ENCODE measurements at places on chromosomes 7 and 10.
A peak's percentile ranks its signal among the peaks of the same experiment; 100 is the strongest.

DNA sequence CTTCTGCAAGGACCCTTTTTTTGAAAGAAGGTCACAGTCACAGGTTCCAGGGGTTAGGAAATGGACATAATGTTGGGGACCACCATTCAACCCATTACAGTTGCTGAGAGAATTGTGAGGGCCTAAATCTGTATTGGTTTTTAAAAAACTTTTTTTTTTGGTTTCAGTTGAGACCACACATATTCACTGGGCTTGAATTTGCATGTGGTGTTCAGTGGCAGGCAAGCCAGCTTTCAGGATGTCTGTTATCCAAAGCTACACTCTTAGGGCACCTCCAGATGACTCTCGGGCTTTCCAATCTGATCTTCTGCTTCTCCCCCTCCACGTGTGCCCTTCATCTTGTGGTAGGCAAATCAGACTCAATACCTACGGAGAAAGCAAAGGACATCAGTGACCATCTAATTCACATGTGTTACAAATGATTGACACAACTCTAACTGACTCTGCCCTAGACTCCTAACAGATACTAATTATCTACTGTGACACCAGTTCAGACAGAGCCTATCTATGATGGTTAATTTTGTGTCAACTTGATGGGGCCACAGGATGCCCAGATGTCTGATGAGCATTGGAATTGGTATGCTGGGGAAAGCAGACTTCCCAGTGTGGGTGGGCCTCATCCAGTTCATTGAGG, 93.3 kb upstream of the ELMO1 start:
- no peak for DNase-seq

GRCh38 chr7:82388138-82388537, 55.4 kb downstream of the CACNA2D1 start:
- DNase-seq: no peak

GRCh38 chr10:94210440-94211168, 152.1 kb downstream of the NOC3L start:
- DNase-seq: peak; percentile 18

DNA sequence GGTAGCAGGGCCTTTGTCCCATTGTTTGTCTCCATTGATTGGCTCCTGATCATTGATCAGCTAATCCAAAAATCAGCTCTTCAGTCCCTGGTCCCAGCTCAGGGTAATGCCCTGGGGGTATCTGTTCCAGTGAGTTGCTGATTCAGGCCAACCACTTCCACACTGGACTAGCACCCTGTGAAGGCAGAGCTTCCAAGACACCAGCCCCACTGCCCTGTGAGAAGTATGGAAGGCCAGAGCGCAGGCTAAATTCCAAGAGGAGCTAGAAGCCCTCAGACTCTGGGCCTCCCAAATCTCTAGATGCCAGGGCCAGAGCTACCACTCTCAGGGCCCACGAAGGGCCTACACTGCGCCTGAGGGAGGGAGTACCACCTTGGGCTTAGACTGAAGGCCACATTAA, 10.4 kb downstream of the TMEM72 start:
- no peak for DNase-seq

DNA sequence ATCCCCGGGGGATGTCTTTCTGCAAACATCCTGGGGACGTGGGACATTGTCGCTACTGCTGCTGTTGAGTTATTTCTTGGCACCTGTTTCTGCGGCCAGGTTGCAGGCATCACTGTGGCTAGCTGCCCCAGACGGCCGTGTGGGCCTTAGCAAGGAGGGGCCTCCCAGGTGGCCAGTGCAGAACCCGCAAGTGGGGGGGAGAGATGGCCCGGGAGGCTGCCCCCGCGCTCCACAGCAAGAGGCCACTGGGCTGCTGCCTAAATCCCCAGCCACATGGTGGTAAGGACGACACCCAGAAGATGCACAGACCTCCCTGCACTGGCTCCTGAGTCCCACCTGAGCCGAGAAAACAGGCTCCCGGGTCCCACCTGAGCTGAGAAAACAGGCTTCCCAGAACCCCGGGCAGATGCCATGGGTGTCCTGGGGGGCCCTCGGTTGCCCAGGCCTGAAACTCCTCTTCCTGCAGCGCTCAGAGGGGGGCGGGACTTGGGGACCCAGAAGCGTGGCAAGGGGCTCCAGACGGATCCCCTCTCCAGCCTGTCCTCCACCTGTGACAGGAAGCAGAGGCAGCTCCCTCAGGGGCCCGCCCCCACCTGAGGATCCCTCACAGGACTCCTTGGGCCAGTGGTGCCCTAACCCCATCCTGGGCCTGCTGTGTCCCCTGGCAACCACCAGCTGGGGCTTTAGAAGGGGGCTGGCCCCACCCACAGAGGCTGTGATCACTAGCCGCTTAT, 952 bp upstream of the MAFK start:
- DNase-seq: no peak

DNA sequence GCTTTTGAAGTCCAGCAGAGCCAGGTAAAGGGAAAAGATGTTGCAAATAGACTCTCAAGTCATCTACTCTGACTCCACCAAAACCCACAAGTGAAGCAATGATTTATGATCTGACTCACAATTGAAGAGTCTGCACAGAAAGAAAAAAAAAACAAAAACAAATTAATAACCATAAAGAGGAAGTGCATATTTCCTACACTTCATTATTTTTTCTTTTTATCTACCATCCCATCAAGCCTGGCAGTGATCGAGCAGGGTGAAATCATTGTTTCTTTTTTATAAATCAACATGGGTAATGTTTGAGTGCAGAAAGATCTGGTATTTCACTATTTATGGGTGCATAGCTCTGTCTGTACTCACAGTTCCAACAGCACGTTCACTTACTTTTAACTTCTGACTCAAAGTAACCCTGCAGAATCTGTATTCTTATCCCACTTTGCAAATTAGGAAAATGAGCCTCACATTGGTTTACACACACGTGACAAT, 829.0 kb downstream of the TNS3 start:
- no peak for DNase-seq

DNA sequence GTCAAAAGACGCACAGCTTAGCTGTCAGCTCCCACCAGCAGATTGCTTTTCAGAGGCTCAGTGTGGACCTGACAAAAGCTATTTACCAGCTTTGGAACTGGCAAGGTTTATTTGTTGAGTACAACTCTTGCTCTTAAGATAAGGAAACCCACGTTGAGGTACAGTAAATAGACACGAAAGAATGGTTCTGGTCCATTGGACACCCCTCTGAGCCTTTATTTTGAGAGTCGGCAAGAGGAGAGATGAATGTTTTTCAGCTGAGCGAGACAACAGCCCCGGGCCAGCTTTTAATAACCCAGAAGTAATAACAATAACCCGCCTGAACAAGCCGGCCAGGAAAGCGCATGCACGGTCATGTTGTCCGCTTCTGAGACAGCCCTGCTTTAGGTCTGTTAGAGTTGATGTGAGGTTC, 49.0 kb downstream of the WNT2 start:
- no peak for DNase-seq

DNA sequence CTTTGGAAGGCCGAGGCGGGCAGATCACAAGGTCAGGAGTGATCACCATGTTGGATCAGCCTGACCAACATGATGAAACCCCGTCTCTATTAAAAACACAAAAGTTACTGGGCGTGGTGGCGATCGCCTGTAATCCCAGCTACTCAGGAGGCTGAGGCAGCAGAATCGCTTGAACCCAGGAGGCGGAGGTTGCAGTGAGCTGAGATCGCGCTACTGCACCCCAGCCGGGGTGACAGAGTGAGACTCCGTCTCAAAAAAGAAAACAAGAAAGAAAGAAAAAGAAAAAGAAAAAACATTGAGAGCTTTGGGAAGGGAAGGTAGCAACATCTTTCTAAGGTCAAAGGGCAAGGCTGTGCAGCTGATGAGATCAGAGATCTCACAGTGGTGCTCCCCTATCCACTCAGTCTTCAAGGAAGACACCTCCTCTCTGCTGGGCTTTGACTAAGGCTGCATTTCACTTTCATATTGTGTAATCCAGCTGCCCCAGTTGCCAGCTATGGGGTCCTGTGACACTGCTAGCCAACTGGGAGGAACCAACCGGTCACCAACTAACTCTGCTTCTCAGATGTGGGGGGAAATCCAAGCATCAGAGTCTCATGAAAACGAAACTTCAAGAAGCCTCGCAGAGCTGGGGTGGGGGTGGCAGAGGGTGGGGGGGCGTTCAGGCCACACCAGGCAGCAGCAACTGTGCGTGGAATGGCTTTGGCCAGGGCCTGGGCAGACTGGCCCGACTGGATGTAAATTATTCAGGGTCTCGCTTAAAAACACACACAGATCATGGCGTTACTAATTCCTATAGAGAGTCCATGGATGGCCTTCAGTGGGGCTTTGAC, 1.5 kb downstream of the IL15RA start:
- no peak for DNase-seq
